Hippocampal formation (tissue), 2 donors: ENCODE measurements at places on chromosomes 2 and 18.

DNA sequence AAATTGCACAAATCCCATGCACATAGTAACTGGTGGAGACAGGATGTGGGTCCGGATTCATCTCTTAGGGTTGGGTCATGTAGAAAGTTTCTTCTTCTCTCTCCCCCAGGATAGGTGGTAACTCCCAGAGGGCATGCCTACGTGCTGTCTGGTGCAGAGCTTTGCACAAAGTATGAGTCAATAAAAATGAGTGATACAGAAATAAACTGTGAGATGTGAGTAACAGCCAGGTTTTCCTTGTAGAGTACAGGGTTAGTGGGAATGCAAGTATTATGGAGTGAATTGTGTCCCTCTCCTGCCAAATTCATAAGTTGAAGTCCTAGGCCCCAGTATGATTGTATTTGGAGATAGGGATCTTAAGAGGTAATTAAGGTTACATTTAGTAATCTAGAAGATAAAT is 289.4 kb downstream of the ALK start:
- DNase-seq, result no peak

- no peak for DNase-seq
Measured at GRCh38 chr2:124975648-124976047, 950.6 kb downstream of the CNTNAP5 start.

DNA sequence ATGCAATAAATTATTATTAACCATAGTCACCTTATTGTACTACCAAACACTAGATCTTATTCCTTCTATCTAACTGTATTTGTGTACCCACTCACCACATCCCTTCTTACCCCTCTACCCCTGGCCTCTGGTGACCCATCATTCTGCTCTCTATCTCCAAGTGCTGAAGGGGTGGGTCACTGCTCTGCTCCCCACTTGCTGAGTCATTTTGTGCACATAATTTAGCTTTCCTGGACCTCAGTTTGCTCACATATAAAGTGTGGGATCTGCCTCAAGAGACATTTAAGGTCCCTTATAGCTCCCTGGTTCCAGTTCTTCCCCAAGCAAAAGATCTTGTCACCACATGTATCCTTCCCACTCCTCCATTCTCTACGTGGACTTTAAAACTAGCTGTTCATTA is 169.4 kb downstream of the ZNF385B start:
- DNase-seq, result no peak

DNA sequence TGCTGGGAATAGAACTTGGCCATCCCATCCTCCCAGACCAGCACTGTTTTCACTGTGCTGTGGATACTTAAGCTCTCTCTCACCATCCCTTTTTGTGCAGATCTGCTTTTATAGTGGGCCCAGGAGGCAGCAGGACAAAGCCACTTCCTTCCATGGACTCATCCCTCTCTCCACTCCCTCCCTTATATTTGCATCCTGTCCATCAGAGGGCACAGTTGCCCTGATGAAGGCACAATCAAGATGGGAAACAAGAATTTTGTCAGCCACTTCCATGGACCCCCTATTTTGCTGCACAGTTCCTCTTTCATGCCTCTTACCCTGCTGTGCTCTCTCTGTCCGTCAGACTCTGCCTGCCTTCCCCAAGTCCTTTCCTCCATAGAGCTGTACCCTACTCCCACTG is 338.7 kb downstream of the HRH4 start:
- DNase-seq, result no peak

GRCh38 chr2:192159736-192160135 is 35.0 kb downstream of the TMEFF2 start:
- no peak for DNase-seq

GRCh38 chr2:237154884-237155851 is 69.5 kb downstream of the COPS8 start:
- DNase-seq, result no peak

DNA sequence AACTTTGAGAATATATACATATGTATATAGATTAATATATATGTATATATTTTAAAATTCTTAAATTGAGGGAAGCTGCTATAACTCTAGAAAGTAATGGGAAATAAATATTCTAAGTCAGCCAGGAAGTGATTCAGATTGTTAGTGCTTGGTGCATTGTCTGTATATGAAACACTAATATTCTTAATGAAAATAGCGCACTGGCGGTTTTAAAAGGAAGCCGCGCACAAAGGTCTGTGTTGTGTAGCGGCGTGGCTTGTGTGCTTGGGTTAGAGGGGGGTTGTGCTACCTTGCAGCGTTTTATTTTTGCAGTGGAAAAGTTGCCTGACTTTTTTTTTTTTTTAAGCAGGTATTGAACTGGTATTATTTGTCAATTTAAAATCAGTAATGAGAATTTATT is 11.3 kb downstream of the TSHZ1 start:
- DNase-seq, result no peak

DNA sequence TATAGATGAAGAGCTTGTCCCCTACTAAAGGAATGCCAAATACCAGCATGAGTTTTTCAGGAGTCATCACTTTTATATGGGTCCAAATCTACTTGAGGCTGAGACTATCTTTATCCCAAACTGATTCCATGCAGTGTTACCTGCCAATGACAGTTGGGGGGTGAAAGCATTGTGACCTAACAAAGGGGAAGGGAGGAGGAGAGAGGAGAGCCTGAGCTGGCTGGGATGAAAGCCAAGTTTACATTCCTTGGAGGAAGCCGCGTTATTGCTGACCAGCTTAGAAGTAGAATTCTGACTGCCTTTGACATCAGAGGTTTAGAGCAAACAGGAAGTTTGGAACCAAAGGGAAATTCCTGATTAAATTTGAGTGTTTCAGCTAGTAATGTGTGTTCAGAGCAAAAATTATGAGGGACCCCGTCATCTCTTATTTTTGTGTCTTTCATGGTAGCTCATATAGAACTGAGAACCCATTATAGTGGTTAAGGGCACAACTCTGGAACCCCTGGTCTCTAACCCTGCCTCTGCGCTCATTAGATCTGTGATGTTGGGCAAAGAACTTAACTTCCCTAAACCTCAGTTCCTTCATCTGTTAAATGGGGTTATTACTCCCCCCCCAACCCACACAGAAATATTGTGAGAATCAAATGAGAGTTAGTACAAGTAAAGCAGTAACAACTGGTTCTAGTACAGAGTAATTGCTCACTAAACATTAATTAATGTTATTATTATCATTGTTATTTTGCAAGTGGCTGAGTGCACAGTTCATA is 199.3 kb upstream of the EPAS1 start:
- no peak for DNase-seq

GRCh38 chr2:119008108-119008507 is 66.1 kb downstream of the MARCO start:
- no peak for DNase-seq

DNA sequence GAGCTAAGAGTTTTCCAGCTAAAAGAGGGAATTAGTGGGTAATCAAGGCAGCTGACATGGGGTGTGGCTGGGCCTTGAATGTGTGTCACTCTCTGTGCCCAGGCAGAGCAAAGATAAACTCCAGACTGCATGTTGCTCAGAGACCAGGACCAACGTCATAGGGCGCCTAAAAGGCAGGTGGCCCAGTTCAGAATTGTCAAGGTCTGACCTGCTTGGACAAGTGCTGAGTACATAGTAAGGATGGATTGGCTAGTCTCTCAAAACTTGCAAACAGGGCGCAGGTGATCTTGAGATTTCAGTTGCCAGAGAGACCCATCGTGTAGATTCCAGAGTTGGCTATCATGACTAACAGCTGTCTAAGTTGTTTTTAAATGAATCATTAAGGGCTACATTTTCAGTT is 19.0 kb downstream of the CLUL1 start:
- DNase-seq, result no peak

DNA sequence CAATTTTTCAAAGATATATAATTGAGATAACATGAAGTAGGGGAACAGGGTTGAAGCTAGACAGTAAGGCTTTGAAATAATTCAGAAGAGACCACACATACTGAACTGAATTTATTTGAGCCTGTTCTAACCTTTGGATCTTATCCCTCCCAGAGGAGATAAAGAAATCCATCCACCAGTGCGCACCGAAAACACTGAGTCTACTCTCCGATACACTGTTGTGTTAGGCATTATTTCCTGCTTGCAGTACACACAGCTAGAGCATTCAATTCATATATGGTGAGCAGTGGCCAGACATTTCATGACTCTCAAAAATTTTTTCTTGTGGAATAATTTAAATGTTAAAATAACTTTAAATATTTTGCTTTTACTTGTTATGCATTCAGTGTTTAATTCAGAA is 342.7 kb downstream of the GPD2 start:
- DNase-seq, result no peak

GRCh38 chr18:34431042-34431441 is 206.3 kb upstream of the NOL4 start:
- no peak for DNase-seq

- DNase-seq, result no peak
Measured at GRCh38 chr18:51108330-51108729, 78.3 kb downstream of the SMAD4 start.

DNA sequence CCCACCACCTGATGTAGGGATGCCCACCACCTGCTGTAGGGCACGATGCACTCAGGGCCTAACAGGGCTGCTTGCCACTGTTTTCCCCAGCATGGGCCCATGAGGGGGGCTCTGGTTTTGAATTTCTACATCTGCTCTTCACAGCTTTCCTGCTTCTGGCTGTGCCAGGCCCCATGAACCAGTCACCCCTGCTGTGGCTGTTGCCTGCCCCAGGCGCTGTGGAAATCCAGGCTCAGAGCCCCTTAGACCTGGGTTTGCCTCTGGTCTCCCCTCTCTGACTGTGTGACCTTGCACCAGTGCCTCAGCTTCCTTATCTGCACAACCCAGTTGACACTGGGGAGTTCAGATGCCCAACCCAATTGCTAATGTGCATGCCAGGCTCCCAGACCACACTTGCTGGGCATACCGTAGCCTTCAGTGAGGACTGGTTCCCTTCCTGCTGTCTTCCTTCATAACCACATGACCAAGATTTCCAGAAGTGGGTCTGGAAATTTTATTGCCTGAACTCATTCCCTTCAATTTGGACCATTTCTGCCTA is 6.0 kb upstream of the MLPH start:
- DNase-seq, result no peak

- no peak for DNase-seq
Measured at GRCh38 chr2:128644718-128645256, 326.1 kb upstream of the HS6ST1 start.

DNA sequence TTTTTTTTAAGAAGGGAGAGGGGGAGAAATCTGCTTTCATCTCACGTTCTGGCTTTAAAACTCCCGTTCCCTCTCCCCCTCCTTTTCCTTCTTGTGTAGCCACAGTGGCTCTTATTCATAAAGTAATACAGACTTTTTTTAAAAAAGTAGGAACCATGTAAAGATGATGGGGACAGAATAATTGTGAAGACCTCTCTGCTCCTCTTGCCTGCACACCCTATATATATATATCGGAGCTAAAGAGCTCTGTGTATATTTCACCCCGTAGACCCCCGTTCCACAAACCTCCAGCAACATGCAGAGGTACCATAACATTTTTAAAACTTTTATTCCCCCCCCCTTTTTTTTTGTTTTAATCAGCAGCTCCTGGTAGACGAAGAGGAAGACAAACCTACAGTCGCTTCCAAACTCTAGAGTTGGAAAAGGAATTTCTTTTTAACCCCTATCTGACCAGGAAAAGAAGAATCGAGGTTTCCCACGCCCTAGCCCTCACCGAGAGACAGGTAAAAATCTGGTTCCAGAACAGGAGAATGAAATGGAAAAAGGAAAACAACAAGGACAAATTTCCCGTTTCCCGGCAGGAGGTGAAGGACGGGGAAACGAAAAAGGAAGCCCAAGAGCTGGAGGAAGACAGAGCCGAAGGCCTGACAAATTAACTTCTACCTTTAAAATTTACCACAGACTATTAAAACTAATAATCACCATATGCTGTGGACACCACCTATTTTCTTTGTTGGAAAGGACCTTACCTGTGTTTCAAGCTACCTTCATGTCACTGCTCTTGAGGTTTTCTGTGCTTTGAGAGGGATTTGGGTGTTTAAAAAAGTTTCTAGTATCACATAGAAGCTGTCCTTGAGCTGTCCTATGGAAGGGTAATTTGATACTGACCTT is 1.7 kb downstream of the HOXD8 start:
- no peak for DNase-seq

DNA sequence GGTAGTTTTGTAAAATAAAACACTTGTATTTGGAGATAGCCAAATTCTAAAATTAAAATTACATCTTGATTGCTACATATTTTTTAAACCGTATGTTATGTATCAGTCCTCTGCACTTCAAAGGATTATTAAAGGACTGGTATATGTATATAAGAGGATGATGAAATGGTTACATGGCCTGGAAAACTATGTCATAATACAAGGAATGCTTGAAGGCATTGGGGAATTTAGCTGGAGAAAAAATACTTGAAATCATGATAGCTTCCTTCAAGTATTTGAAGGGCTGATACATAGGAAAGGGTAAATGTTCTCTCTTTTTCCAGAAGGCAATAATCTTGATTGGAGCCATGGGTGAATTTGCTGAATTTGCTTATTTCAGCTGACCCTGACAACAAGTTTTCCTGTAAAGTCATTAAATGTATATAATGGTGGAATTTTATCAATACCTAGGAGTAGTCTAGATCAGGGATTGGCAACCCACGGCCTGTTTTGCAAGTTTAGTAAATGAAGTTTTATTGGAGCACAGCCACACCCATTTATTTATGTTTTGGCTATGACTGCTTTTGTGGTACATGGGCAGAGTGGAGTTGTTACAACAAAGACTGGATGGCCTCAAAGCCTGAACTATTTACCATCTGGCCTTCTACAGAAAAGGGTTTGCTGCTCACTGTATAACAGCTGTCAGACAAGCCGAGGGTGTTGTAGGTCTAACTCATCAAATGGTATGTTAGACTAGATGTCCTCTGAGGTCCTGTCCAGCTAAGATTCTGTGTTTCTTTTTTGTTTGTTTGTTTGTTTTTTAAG is 34.4 kb downstream of the ACYP2 start:
- no peak for DNase-seq

DNA sequence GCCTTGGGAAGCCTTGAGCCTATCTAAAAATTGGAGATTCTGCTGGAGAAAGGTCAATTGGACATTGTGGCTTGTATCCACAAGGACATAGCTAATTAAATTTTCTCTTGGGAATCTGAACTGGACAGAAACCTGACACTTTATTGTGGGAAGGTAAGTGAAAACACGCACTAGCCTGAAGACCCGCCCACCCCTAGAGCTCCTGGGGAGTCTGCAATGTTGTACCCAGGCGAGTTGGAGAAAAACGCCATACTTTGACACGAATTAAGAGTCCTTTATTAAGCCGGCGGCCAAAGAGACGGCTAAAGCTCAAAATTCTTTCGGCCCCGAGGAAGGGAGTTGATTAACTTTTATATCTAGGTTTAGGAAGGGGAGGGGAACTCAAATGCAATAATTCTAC is 1.2 kb upstream of the ZNF892 start:
- no peak for DNase-seq

- DNase-seq, result peak; percentile 1
Measured at GRCh38 chr2:151669585-151670081, 64.6 kb downstream of the NEB start.

GRCh38 chr18:29164993-29165599 is 988.2 kb upstream of the CDH2 start:
- DNase-seq, result no peak

DNA sequence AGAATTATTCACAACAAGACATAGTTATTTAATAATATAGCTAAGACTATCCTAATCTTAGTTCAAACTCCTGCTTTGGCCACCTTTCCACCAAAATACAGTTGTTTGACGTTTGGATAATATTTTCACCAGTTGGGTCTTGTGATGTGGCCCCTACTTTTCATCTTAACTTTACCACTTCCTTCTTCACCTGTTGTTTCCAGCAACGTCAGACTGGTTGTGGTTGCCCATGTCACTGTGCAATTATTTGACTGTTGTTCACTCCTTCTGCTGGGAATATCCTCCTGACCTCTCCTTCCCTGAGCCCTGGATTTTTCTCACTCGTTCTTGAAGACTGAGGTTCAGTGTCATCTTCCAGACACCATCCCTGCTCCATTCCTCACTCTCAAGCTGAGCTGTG is 132.2 kb upstream of the RASGRP3 start:
- no peak for DNase-seq

- no peak for DNase-seq
Measured at GRCh38 chr2:15225131-15225530, 336.0 kb downstream of the NBAS start.
